ENCODE measurements at places on chromosomes 5 and 9. TPM values are rescaled to one million over a fixed set of nuclear protein-coding genes. Genes with fewer than 3 reads are reported as not detected.

Gene SLC6A7
- not detected for total RNA-seq

Gene ERBIN
- total RNA-seq, result 159 TPM

Gene TSSK1B
- not detected for total RNA-seq

Gene ARHGEF28
- 22.5 TPM for total RNA-seq

Gene LEAP2
- total RNA-seq, result not detected

Gene TRIM7
- 1.4 TPM for total RNA-seq

Gene TIGD6
- 6.8 TPM for total RNA-seq

Gene LRRTM2
- under 0.01 TPM for total RNA-seq

Gene C5orf63
- 4.8 TPM for total RNA-seq

Gene TOMM5
- total RNA-seq, result 58.1 TPM

Gene MPDZ
- 52.9 TPM for total RNA-seq

Gene PCDHB10
- total RNA-seq, result 3.2 TPM

Gene HAVCR1
- not detected for total RNA-seq

Gene CATSPER3
- 2.7 TPM for total RNA-seq

Gene C5orf46
- not detected for total RNA-seq

Gene CCNI2
- not detected for total RNA-seq

Gene CARD9
- total RNA-seq, result 2.9 TPM

Gene PCDHGA8
- 1.8 TPM for total RNA-seq

Gene SLC27A4
- 12.8 TPM for total RNA-seq

Gene PDE4D
- 35.0 TPM for total RNA-seq

Gene IL3
- not detected for total RNA-seq

Gene CAVIN4
- total RNA-seq, result not detected

Gene FBP1
- 0.29 TPM for total RNA-seq

Gene CD274
- total RNA-seq, result 0.90 TPM

Gene FOXD4L5
- 0.37 TPM for total RNA-seq

Gene CRHBP
- 1.3 TPM for total RNA-seq

Gene SLC22A4
- total RNA-seq, result 0.26 TPM

Gene NEURL1B
- 136 TPM for total RNA-seq

Gene OBP2B
- not detected for total RNA-seq

Gene SPATA31D4
- not detected for total RNA-seq

Gene NFIB
- 106 TPM for total RNA-seq

Gene ACOT12
- total RNA-seq, result 0.55 TPM
